ENCODE measurements at places on chromosomes 12 and 14.

DNA sequence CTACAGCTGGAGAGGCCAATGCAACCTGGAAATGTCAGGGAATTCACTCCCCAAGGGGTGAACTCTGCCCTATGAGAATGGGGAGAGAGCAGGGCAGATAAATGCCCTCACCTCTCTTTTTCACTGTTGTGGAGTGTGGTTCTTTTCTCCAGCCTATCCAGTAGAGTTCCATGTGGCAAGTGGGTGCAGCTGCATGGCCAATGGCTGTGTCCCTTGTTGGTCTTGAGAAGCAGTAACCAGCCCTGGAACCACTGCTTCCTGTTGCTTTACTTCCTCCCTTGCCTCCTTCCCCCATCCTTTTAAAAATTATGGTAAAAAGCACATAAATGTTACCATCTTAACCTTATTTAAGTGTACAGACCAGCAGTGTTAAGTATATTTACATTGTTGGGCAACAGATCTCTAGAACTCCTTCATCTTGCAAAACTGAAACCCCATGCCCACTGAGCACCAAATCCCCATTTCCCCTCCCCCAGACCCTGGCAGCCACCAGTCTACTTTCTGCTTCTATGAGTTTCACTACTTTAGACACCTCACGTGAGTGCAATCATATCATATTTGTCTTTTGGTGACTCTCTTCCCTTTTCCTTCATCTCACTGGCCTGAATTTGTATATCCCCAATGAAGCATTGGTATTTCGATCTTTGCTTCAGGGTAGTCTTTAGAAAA lies 77.0 kb upstream of the GRIP1 start:
- DNase-seq = no peak

DNA sequence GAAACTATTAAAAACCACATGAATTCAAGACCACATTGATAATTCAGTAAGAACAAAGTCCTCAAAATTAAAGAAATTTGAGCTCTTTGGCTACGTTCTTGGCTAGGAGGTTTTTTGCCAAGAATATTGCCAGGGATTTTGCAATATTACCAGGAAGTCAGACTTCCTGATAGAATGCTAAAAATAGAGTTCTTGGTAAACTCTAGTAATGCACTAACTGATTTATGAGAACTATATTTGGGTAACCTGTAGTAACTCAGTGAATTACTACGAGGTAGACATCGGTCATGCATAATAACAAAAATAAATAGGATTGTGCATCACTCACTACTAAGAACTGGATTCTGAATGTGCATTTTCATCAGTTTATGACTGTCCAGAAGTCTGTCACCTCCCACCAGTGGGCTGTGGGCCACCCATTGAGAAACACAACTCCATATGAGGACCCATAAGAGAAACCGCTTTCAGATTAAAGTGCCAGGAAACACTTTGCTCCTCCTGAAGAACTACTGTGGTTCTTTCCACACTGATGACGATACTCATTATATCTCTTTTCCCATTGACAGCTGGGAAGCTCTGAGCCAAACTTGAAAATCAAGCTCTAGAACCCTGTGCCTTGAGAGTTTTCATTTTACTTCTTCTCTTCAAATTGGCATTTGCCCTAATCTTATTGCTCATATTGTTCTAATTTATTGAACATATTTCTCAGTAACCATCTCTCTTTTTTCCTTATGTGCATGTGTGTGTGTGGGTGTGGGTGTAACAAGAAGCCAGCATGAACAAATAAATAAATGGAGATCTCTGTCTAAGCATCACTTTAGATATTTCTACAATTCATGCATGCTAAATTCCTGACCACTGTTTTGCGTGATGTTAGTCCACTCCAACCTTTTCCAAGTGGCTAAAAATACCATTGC lies 116.6 kb downstream of the BCL11B start:
- no peak for DNase-seq

DNA sequence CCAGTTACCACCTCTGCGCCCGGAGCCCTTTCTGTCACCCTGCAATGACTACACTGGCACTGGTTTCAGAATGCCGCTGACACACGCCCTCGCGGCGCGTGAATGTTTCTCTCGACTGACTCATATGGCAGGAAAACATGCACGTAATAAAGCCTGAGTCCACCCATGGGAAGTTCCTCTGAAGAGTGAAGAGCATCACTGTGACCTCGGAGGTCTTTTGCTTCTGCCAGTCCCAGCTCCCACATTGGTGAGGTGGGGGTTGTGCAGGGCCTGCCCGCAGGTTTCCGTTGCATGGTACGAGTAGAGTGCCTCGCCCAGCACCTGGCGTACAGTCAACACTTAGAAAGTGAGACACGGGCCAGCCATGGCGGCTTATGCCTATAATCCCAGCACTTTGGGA lies 11.1 kb upstream of the SLC6A12 start:
- DNase-seq = no peak

DNA sequence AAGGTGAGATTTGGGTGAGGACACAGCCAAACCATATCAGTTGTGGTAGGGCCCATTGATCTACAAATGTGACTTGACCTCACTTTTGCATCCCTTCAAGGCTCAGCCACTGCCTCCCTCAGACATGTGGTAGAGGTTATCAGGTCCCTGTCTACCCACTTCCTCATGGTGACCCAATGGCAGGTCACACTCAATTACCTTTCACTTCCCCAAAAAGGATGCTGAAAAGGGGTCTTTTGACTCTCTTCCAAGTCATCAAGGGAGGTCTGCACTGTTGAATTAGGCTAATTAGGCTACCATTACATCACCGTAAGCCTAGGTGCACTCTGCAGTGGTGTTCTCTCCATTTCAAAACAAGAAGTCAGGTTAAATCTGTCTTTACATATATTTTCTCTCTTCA lies 22.6 kb upstream of the DRAM1 start:
- no peak for DNase-seq

GRCh38 chr14:96100161-96101064 lies 61.3 kb downstream of the C14orf132 start:
- DNase-seq = peak; percentile 70

Data from NT2/D1 (cell line).